Stimulated activated naive CD8-positive, alpha-beta T cell treated with anti-CD3 and anti-CD28 coated beads, Interleukin-15, Interleukin-2, amounts not matched to agents 100 U/mL and 50 U/mL, for 24 hours (primary cell): ENCODE measurements at places on chromosomes 16 and 17.

GRCh38 chr17:82923366-82924113 lies 83.7 kb upstream of the ZNF750 start:
- DNase-seq, result no peak

DNA sequence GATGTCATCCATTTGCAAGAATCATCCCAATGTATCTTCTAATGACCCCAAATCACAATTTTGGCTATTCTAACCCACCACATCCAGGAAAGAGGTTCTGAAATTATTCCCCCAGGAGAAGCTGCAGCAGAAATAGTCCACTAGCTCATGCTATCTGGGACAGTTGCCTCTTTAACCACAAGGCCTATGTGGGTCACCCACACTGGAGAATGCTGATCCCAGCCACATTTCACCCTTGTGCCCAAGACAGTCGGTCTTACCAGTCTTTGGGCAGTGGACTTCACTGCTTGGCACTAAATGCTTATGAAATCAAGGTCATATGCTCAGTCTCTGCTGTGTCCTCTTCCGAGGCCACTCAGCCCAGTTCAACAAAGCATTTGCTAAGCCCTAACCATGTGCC lies 27.0 kb downstream of the ABCC12 start:
- DNase-seq, result no peak

GRCh38 chr17:77178563-77178962 lies 37.8 kb downstream of the SEC14L1 start:
- no peak for DNase-seq

DNA sequence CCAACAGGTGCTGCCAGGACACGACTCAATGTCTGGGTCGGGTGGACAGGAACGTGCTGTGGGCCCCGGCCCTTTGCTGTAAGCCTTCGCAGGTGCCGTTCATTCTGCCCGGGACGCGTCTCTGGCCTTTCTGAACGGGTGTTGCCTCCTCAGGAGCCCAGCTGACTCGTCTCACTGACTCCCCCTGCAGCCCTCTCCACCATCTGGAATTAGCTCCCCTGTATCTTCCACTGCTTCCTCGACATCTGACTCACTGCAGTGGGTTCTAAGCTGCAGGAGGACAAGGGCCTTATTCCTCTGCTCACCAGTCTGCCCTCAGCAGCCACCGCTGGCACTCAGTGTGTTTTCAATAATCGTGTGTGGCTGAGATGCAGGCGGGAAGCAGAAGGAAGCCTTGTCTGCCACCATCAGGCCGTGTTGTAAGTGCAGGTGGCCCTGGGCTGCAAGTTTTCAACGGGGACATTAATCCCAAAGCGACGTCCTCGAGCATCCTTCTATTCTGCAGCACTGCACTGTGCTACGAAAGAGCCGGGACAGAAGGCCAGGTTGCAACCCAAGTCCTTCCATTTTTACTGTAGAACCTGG lies 256.2 kb downstream of the FOXL1 start:
- no peak for DNase-seq

DNA sequence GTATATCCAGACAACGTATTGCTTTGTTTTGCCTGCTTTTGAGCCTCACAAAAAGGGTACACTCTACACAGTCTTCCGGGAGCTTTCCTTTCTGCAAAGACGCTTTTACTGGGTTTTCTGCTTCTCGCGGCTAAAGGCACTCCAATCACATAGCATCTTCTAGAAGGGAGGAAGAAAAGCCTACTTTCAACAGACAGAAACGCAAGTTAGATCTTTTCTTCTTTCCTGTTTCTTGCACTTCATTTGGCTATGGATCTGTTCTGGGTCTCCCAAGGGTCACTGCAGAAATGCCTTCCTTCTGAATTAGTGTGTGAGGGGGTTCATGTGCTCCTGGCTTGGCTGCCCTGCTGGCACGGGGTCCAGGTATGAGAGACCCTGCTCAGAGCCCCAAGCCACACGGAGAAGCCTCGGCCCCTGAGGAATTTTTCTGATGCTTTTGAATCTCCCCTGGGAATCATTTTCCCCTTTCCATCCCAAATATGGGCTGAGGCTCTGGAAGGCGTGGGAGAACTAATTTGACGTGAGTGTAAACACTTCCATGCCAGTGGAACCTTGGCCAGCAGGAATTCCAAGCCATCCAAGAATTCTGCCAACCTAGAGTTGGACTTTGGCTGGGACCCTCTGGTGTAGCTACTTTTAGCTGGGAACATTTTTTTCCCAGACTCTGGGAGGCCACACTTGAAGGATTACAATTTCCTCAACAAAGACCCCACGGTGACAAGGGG lies 49.6 kb upstream of the NKD1 start:
- DNase-seq, result no peak

DNA sequence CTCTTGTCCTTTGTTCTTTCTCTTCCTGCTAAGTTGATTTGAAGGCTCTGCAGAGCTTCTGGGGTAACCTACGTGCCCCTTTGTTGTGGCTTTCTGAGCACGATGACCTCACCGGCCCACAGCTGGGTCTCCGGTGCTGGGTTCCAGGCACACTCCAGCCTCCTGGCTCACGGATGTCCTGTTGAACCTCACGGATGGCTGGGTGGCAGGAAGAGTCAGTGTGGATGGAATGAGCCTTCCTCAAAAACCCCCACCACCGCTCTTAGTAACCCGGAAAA lies 116.0 kb downstream of the SOCS1 start:
- peak; percentile 67 for DNase-seq

DNA sequence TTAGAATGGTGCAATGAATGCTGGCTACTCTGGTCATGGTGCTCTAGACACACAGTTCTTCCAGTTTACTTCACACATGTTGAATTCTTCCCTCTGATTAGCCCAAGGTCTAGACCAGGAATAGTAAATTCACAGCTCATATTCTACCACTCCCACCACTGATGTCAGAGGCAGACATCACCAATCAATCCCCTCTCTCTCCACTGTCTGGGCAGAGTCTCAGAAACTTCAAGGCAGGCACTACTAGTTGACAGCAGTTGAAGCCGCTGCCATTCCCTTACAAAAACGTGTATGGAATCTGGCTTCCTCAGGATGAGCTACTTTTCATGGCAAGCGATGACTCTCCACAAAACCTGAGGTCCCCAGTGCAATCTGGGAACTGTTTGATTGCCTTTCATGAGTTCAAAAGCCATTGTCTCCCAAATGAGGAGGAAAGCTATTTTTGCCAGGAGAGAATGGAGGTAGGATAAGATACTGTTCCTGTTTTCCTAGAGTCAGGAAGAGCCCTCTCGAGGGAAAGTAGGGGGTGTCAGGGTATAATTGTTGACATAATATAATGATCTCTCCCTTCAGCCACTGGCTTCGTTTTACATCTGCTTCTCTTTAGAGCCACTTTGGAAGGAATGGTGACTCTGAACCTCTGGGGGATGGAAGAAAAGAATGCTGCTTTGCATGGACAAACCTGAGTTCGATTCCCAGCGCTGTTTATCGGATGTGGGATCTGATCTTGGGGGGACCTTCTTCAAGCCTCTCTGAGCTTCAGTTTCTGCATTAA lies 90.0 kb downstream of the FOXL1 start:
- DNase-seq, result no peak

DNA sequence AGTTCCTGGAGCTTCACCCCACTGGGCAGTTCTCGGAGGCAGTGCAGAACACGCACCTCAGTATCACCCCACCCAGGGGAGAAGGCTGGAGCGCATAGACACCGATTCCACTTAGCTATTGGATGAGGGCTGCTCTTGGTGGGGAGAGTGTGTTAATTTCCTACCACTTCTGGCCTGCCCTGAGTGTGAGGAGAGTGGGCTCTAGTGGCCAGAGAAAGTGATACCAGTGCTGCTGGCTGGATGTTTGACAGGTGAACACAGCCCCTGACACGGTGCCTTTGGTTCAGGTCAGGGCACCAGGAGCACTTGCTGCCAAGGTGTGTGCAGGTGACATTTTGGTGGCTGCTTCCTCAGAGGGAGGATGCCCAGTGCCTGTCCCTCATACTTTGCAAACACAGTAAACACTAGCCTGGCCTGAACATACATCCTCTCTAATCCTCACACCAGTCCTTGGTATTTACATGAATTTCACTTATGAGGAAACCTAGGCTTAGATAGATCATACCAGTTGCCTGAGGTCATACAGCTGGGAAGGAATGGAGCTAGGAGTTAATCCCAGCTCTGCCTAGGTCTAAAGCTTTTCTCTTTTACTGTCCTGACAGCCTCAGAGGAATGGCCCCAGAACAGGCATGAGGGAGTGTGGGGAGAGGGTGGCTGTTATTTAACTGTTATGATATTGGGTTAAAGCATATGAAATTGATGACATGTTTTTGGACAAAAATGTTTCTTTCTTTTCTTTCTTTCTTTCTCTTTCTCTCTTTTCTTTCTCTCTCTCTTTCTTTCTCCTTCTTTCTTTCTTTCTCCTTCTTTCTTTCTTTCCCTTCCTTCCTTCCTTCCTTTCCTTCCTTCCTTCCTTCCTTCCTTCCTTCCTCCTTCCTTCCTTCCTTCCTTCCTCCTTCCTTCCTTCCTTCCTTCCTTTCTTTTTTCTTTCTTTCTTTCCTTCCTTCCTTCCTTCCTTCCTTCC lies 21.0 kb upstream of the ITGAX start:
- peak; percentile 25 for DNase-seq

GRCh38 chr16:5551909-5552308 lies 454.3 kb upstream of the EEF2KMT start:
- no peak for DNase-seq

DNA sequence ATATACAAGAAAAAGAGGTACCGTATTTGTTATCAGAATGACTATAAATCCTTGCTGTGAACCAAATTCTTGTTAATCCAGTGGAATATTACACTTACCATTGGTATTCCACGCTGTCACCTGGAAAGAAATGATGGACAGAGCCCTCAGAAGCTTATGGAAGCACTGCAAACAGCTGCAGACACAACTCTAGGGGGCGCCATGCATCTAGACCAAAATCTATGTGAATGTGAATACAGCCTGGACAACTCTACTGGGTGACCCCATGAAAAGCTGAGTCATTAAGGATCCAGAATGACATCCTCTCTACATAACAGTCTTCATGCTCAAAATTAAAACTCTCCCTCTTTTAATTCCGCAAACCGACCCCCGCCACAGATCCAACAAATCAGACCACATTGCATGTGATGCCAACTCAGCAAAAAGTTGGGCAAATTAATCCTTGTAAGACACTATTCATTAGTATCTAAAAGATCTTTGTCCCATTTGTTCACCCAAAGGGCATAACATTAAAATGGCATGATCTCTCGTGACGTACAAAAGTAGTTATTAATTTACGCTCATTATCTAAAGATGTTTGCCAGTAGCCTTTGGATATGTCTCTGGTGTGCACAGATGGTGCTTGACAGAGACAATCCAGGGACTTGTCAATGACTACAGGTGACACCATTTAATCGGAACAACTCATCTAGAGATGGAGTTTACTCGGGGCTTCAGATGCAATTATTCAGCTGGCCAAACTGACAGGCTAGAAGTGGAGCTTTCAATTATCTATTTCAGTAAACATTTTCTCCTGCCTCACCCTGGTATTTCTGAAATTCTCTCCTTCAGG lies 552.7 kb upstream of the PSMD7 start:
- DNase-seq, result no peak

DNA sequence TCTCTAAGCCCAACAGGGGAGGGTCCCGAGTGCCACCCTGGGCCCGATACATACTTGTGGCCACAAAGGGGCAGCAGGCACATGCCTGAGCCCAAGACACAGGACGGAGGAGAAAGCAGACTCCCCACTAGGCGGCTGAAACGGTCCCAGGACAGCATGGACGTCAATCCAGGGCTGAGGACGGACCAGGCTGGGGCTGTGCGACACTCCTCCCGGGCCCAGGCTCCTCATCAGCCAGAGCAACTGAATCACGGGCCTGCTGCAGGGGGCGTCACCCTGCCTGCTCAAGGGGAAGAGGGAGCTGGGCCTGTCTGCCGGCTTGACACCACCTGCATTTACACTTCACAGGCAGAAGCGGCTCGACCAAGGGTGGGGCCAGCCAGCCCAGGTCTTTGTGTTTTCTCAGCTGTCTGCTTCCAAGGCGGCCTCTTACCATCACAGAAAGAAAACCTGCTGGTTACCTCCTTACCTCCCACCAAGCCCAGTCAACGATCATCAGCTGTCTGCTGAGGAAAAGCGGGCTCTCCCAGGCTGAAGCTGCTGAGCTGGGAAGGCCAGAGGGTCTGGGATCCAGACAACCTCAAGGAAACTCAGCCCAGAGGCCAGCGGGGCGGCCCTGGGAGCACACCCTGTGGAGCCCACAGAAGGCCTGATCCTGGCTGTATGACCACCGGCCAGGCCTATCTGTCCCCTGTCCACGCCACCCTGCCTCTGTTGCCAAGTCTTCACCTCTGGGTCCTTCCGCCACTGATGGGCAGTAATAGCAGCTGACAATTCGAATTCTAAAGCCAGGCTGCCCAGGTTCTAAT lies 26.4 kb downstream of the KIFC3 start:
- DNase-seq, result no peak

DNA sequence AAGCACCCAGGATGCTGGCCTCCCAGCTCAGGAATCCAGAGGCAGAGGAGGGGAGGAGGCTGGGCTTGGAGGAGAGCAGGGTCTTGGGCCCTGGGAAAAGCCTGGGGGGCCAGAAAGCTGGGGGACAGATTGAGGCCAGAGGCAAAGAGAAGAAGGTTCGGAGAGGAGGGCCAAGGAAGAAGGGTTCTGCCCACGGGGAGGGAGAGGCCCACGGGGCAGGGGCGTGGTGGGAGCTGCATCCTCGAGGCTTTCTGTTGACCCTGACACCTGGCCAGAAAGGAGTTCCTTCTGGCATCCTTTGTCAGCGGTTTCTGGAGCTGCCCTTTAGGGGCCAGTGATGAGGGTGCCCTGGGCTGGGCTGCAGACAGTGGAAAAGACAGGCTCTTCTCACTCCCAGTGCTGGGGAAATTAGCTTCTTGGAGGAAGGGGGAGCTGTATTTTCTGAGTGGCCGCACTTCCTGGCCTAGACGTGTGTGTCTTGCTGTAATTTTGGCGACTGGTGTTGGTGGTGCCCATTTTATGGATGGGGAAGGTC lies 308.7 kb downstream of the SEC14L1 start:
- DNase-seq, result peak; percentile 19

- DNase-seq, result no peak
Measured at GRCh38 chr17:43877451-43878155, 29.7 kb downstream of the MPP2 start.

- no peak for DNase-seq
Measured at GRCh38 chr17:3803308-3803640, 2.3 kb upstream of the ITGAE start.

- no peak for DNase-seq
Measured at GRCh38 chr17:18968945-18969887, 17.3 kb downstream of the SLC5A10 start.

- peak; percentile 68 for DNase-seq
Measured at GRCh38 chr17:40122999-40123810, 1.4 kb downstream of the MSL1 start.
